ENCODE measurements at places on chromosomes 1 and 21.

DNA sequence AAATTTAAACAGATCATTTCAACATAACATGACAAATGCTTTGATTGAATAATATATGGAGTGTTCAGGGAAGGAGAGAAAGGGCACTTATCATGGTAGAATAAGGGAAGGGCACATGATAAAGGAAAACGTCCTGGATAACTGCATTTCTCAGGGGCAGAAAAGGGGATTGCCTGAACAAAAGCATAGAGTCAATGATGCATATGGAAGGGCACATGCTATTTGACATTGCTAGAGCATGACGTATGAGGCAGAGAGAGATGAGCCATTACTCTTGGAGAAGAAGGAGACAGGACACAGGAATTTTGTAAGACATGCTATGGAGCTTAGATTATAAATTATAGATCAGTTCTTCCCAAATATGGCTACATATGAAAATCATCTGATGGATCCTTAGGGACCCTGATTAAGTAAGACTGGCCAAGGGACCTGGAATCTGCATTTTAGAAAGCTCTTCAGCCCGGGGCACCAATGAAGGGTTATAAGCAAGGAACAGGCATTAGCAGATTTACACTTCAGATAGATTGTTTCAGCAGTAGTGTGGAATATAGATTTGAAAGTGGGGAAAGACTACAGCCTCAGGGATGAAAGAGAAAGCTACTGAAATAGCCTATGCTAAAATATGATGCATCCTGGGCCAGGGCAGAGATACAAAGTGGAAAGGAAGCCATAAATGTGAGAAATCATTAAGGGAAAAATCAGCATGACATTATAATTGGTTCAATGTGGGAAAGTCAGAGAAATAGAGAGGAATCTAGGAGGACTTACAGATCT lies 21.3 kb downstream of the FMO2 start:
- DNase-seq: no peak

DNA sequence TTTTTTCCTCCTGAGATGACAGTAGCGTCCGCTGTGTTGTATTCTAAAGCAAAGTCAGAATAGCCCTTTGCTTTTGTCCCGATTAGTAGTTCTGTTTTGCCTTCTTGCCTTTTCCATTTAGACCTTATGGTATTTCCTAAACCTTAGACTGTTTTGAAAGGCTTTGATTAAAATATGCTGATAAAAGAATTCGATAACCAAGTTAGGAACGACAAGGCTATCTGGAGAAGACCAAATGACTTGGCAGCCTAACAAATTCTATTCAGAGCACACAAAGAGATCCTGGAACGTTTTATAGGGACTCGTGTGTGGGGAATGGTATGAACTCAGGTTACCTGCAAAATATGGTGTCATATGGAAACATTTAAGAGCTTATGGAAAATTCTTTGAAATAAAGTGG lies 42.9 kb downstream of the NFIA start:
- no peak for DNase-seq

DNA sequence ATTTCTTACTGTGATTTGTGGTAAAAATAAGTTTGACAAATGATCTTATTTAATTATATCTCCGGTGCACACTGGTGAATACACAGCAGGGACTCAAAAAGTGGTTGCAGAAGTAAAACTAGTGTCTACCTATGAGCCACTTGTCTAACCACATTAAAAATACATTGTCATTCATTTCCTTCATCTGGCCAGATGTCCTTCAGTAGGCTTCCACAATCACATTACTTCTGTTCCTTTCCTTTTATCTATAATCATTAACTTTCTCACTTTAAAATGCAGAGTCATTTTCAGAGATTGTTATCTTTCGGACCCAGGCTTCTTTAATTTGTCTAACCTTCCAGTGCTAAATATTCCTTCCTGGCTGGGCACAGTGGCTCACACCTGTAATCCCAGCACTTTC lies 3.0 kb downstream of the RBBP5 start:
- no peak for DNase-seq

GRCh38 chr21:25462517-25462971 lies 144.7 kb downstream of the MRPL39 start:
- DNase-seq: no peak

DNA sequence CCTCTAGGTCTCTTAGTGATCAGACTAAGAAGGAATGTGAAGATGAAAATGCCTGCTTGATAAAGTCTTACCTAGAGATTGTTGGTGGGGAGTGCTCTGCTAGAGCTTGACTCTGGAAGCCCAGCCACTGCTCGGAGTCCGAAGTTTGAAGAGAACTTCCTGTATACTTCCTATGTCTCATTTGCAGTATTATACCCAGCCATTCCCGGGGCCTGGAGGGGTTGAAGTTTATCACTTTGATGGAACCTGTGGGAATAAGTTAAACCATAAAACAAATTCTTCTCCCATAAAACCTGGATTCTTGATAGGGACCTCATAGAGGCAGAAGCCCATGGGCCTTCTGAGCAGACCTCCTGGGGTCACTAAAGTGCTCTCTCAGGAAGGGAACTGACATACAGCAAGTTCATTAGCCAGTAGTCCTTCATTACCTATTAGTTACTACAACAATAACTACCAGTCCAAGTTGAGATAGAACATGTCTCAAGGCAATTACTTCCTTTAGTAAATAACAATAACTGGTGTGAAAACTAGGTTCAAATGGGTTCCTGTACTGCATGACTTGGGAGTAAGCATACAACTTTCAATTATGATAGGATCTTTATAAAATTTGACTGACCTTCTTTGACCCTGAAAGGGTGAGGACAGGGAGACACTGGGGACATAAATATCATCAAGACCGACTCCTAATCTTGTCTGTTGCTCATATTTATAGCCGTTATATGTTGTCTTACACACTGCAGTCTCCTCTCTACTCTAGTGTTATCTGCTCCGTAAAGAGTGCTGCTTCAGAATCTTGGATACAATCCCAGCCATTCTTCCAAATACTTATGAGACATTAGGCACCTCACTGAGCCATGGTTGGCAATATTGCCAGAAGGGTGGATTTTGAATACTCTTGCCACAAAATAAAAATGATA lies at the start of gene OR6N1:
OR6N1 (minus strand) TSS at position 246 of the 917 bp plus-strand sequence. CDS start 5,513 bp downstream, outside the sequence.
- DNase-seq: no peak

DNA sequence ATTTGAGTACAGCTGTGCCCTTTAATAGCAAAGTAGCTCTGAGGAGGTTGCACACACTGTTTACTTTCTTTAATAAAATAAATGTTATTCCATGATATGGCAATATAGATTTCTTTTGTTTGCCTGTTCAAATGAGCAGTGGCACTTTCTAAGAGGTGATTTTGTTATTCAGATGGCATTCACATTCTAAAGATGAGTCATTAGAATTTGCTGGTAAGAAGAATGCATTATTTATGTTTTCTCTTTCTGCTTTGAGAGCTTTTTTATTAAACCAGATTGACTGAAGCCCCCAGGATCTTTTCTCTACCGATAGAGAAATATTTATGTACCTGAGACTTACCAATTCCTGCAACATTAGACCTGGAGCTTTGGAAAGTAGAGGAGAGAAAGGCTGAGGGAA lies 11.2 kb upstream of the LEPR start:
- DNase-seq: no peak

GRCh38 chr1:1140673-1141072 lies 24.8 kb upstream of the C1orf159 start:
- no peak for DNase-seq

GRCh38 chr1:66503841-66504470 lies 30.0 kb upstream of the SGIP1 start:
- DNase-seq: peak; percentile 69

GRCh38 chr21:41367945-41368734 lies 6.3 kb downstream of the MX2 start:
- DNase-seq: no peak

GRCh38 chr1:202954057-202954745 lies 3.9 kb downstream of the ADIPOR1 start:
- DNase-seq: no peak

- DNase-seq: no peak
Measured at GRCh38 chr1:165355977-165356811, at the start of gene LMX1A. Gene LMX1A, minus strand, starts transcription at chr1:165356715. Its CDS starts 1,156 bp downstream, at chr1:165355559.

- no peak for DNase-seq
Measured at GRCh38 chr1:237041795-237042525, at the start of gene RYR2. Gene RYR2, plus strand, starts transcription at chr1:237042184. Its CDS starts 338 bp downstream, at chr1:237042522.

DNA sequence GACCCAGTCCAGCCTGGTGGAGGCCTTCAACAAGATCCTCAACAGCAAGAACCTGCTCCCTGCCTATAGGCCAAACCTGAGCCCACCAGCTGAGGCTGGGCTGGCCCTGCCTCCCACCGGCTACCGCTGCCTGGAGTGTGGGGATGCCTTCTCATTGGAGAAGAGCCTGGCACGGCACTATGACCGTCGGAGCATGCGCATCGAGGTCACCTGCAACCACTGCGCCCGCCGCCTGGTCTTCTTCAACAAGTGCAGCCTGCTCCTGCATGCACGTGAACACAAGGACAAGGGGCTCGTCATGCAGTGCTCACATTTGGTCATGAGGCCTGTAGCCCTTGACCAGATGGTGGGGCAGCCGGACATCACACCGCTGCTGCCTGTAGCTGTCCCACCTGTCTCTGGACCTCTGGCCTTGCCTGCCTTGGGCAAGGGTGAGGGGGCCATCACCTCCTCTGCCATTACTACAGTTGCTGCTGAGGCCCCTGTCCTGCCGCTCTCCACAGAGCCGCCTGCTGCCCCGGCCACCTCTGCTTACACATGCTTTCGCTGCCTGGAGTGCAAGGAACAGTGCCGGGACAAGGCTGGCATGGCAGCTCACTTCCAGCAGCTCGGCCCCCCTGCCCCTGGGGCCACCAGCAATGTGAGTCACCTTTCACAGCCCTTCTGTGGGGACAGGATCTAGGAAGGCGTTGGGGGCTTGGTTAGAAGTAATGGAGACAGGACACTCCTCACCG lies 5.8 kb downstream of the ZNF687 start:
- DNase-seq: no peak

DNA sequence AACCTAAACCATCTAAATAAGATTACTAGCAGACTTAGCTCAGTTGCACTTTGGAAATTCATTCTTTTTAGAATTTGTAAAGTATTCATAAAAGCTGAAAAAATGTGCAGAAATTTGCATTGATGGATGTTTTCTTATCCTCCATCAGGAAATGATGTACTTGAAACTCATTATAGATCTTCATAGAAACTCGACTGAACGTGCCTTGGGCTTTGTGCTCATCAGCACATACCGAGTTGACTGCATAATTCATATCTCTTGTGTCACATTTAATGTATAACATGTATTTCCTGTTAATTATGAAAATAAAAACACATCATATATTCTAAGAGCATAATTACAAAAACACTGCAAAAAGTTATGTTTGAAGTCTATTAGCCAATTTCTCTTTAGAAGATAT lies 290.9 kb upstream of the NR5A2 start:
- DNase-seq: no peak

GRCh38 chr1:198563583-198563982 lies 23.1 kb upstream of the ATP6V1G3 start:
- no peak for DNase-seq

DNA sequence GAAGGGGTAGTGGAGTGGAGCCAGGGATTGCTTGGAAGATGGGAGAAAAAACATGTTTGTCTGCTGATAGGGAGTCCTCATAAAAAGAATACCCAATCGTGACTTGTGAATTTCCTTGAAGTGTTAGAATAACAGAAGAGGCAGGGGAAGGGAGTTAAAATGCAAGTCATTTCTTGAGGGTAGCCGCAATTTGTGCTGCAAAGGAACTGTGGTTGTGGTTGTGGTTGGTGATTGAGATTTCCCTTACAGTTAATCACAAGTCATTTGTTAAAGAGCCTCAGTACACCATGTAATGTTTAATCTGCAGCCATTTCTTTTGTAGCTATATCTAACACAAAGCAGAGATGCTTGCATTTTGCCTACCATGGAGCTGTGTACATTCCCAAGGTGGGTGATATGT lies 38.5 kb upstream of the EGLN1 start:
- peak; percentile 81 for DNase-seq

DNA sequence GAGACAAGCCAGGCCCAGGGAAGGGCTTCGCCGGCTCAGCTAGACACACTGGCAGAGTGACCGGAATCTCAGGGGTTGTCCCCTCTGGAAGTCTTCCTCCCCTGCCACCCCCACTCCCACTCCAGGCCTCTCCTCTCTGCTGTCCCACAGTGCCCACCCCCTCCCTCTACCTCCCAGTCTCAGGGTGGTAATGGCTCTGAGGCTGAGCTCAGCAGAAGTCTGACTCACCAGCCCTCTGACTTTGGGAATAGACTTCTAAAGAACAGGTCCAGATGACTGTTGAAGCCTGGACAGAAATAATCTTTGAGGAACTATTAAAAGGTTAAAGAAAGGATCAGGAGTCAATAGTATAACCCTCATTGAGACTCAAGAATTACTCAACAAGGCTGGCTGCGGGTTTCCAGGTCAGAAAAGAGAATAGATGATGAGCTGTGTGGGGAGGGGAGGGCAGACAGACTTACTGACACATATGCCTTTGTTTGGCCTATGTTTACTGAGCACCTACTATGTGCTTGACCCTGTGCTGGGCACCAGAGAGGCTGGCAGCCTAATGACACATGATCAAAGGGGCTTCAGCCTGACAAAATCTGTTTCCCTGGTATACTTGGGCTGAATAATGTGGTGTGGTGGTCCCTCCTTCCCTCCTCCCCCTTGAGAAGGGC lies 8.2 kb downstream of the HCRTR1 start:
- DNase-seq: no peak

DNA sequence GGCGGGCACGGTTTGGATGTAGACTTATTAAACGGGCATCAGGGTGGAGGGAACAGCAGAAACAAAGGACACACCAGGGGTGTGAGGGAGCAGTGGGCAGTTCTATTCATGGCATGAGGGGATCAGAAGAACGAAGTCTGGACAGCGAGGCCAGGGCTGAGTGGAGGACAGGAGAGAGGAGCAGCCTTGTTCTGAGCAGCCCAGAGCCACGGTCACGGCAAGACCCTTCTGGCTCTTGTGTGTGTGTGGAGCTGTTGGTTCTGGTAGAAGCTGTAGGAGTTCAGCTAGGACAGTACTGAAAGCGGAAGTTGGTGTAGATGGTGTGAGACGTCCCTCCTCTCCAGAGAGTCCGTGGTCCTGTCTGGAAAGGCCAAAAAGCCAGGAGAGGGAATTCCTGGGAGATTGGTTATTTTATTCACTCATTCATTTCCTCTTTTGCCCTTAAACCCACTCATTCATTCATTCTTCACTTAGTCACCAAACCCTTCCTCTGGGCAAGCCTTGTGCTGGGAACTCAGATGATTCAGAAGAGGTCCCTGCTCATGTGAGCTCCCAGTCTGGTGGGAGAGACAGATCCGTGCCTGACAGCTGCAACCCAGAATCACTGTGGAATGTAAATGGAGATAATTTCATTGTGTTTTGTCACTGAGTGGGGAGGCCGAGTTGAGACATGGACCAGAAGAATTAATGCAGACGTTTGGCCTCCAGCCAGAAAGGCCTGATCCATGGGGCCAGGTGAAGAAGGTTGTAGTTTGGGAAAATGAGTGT lies 4.1 kb upstream of the ACOT11 start:
- peak; percentile 82 for DNase-seq

- no peak for DNase-seq
Measured at GRCh38 chr1:173954179-173954578, 37.1 kb upstream of the SERPINC1 start.
